GM12865 (cell line): ENCODE measurements at places on chromosomes 4 and X.

GRCh38 chr4:174629265-174629664 is 107.0 kb upstream of the HPGD start:
- no peak for DNase-seq

- peak; percentile 5 for DNase-seq
These were observed 64.4 kb downstream of the ASMT start for GRCh38 chrX:1679238-1679637.

- no peak for DNase-seq
These were observed 43.7 kb downstream of the BBS12 start for GRCh38 chr4:122775987-122776836.

- no peak for DNase-seq
These were observed 358.9 kb upstream of the FSTL5 start for GRCh38 chr4:162522724-162523123.

DNA sequence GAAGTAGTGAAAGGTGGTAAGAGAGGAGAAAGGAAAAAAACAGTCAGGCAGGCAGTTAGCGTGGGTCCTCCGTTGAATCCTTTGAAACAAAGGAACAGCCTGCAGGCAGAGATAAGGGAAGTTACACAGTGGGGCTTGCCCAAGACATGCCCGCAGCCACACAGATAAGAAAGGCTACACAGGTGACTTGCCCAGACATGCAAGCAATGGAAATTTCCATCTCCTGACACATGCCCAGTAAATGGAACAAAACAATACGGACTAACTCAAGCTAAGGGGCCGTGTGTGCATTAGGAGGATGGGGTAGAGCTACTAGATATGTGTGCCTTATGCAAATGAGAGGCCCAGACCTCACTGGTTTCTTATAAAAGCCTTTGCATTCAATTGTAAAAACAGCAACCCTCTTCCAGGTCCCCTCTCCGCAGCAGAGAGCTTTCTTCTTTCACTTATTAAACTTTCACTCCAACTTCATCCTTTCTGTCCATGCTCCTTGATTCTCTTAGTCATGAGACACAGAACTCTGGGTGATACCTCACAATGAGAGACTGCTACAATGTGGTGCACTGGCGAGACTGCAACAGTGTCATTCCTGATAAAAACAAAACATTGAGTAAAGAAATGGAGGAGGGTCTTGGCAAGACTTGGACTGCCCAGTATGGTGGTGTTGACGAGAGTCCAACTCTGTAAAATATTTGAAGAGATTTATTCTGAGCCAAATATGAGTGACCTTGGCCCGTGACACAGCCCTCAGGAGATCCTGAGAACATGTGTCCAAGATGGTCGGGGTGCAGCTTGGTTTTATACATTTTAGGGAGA is 997.4 kb upstream of the PRKX start:
- peak; percentile 22 for DNase-seq

- DNase-seq, result no peak
These were observed 86.8 kb downstream of the WDFY3 start for GRCh38 chr4:84879651-84880200.

DNA sequence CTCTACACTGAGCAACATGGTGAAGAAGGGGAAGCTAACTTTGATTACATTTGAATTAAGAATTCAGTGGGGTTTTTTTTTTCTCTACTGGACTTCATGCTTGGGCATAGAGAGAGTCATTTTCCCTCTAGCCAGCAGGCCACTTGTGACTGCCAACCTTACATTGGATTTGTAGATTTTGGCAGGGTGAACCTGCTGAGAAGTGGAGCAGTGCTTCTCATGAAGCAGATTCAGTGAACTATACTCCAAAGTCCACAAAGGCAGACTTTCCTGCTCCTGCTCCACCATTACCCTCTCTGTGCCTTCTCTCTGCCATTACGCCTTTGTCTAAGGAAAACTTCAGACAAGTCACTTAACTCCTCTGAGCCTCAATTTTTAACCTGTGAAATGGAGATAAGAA is 69.9 kb downstream of the PAK3 start:
- no peak for DNase-seq

DNA sequence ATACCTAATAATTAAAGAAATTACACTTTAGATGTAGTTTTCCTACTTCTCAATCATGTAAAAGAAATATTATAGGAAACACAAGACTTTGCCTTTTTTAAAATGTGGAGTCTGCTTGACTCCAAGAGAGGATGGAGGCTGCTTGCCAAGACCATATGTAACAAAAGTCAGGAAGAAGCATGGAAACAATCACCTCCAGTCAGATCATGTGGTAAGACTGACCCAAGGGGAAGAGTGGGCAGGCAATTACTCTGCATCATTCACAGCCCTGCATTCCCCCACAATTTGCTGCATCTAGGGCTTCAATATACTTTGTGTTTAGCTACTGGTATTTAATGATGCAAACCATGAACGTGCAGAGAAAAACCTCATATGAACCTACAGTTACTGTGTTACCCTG is 78.0 kb upstream of the RXFP1 start:
- no peak for DNase-seq

DNA sequence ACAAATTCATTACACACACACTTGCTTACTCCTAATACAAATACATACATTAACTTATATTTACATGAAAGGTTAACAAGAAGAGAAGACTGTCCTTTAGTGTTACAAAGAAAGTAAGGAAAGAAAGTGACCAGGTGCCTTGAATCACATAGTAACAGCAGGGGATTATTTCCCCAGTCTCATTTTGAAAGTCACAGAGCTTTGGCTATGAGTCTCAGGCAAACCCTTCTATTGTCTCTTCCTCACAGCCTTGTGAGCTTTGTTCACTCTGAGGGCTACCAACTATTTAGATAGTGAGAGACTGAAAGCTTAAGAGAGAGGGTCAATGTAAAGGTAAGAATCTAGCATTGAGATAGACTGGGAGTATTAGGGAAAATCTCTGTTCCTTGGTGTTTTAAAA is 161.6 kb downstream of the NPNT start:
- DNase-seq, result peak; percentile 7

GRCh38 chr4:7964459-7964858 is 24.8 kb upstream of the AFAP1 start:
- DNase-seq, result peak; percentile 67

GRCh38 chr4:7872264-7872771 is 67.3 kb downstream of the AFAP1 start:
- DNase-seq, result no peak

- no peak for DNase-seq
These were observed 76.7 kb downstream of the WWC2 start for GRCh38 chr4:183175631-183176232.

- no peak for DNase-seq
These were observed 108.0 kb downstream of the LRBA start for GRCh38 chr4:150906987-150907633.

- no peak for DNase-seq
These were observed 69.9 kb downstream of the GATB start for GRCh38 chr4:151690876-151691275.

DNA sequence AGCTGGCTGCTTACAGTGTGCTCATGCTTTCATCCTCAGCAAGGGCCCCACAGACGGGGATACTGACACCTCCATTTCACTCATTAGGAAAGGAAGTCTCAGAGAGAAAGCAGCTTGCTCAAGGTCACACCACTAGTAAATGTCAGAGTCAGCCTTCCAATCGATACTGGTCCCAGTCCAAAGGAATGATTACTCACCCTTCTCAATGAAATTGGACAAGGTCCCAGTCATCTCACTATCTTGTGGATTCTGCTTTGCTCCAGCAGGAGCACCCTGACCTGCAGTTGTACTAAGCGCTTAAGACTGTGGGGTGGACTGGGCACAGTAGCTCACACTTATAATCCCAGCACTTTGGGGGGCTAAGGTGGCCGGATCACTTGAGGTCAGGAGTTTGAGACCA is 132.2 kb upstream of the SLC34A2 start:
- DNase-seq, result no peak

- DNase-seq, result no peak
These were observed 94.1 kb upstream of the HPRT1 start for GRCh38 chrX:134365904-134366303.

GRCh38 chrX:31063114-31063513 is 8.7 kb downstream of the FTHL17 start:
- DNase-seq, result peak; percentile 19

DNA sequence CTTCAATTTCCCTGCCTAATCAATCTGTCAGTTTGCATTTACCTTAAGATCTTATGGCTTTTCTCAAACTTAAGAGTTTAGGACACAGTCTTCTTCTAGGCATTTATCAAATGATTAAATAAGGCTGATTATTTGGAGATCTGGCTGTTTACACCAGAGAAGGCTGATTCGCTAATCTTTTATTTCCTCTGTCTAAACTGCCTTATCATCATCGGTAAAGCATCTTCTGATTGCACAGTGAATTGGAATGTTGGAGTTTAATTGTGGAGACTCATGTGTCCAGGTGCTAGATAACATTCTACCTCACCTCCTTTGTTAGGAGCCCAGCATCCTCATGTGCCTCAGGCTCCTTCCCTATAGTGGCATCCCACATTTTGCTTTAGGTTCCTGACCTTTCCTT is 100.3 kb upstream of the DDIT4L start:
- no peak for DNase-seq

DNA sequence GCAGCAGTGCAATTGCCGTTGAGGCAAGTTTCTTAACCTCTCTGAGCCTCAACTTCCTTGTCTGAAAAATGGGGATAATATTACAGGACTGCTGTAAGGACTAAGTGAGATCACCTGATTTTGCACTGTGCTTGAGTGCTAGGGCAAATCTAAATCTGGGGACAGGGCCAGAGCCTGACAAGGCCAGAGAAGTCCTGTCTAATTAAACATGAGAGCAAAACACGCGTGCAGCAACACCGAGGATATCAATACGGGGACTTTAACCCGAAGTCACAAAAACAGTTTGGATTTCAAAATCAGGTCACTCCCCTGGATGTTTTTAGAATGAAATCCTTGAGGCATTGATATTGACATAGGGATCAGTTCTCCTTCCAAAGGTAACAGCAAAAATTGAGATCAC is 5.7 kb upstream of the GJB1 start:
- no peak for DNase-seq

GRCh38 chr4:68892861-68893260 is 58.7 kb downstream of the UGT2A3 start:
- DNase-seq, result no peak

DNA sequence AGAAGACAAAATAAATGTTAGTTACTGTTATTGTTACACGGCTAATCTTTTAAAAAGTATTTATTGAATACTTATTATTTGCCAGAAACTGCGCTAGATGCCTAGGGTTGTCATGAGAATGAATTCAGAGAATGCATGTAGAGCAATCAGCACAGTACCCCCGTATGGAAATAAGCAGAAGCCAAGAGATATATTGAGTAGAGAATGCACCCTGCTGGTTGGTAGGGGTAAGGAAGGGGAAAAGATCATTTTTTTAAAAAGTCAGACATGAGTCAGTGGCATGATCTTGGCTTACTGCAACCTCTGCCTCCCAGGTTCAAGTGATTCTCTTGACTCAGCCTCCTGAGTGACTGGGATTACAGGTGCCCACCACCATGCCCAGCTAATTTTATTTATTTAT is 13.1 kb upstream of the DRP2 start:
- peak; percentile 43 for DNase-seq

- no peak for DNase-seq
These were observed 540.9 kb downstream of the TRIML1 start for GRCh38 chr4:188680004-188680666.

DNA sequence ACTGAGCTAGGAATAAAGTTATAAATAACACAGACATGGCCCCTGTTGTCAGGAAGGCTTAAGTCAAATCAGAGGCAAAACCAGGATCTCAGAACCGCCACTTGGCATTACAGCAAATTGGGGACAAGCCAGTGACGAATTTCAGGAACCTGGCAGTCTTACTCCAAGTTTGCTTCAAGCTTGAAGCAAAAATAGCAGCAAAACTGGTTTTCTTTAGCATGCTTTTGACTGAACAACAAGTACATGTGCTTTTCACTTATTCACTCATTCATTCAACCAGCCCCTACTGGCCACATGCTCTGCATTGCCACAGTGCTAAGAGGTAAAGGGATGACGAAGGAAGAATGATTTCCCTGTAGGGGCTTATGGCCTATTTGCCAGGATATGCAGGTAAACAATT is 253.9 kb upstream of the PPARGC1A start:
- no peak for DNase-seq

- no peak for DNase-seq
These were observed 7.5 kb upstream of the BMP2K start for GRCh38 chr4:78768452-78769180.

DNA sequence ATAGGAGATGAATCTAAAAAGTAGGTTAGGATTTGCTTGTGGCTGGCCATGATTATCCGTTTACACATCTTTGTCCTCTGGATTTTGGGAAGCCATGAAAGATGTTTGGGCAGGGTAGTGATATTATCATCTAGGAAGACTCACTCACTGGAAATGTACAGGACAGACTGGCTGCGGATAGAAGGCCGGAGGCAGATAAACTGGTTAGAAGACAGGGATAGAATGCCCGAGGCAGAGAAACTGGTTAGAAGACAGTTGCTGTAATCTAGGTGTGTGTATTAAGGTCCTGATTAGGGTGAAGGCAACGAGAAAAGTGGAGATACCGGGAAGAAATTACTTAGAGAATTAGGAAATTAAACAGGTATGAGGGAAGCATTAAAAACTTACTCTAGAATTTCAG is 68.8 kb downstream of the SPRY1 start:
- no peak for DNase-seq

GRCh38 chrX:133852837-133853356 is 132.5 kb downstream of the GPC3 start:
- DNase-seq, result no peak

DNA sequence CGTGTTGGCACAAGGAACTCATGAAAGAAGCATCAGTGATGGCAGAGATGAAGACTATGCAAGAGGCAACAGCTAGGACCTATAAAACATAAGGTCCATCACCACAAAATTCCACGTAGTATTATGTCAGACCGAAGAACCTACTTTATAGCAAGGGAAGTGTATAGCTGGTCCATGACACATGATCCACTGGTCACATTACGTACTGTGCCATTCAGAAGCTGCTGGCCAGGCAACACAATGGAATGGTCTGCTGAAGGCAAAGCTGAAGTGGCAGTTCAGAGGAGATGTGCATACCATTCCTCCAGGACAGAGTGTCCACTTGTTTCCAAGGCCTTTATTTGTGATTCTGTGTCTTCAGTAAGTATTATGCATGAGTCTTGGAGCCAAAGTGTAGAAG is 215.5 kb upstream of the UGT8 start:
- no peak for DNase-seq

- DNase-seq, result no peak
These were observed 289.7 kb downstream of the STK32B start for GRCh38 chr4:5340991-5341451.

GRCh38 chr4:42905591-42905990 is 13.1 kb downstream of the GRXCR1 start:
- DNase-seq, result no peak

DNA sequence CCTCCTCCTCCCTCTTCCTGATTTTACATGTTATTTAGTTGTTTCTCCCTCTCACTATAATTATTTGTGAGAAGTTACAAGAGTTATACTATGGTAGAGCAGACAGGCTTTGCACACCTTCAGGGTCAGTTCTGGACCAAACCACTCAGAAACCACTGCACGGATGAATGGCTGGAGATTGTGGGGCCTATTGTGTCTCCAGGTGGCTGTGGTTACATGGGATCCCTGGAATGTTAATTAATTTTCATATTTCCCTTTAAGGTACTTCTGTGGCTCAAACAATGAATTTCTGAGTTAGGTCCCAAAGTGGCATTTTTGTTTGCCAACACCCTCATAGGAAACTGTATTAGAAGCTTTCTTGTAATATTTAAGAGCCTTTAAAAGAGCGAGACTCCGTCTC is 151.9 kb downstream of the BMPR1B start:
- DNase-seq, result no peak

GRCh38 chrX:68498044-68498507 is 775 bp upstream of the YIPF6 start:
- DNase-seq, result no peak

- no peak for DNase-seq
These were observed 43.6 kb upstream of the UCP1 start for GRCh38 chr4:140612357-140612756.
